Activated effector memory CD4-positive, alpha-beta T cell treated with Interleukin-2 at 50 U/mL for 16 hours (primary cell): ENCODE measurements at places on chromosomes 11 and 22.

GRCh38 chr11:75527938-75528735, 2.4 kb upstream of the GDPD5 start:
- DNase-seq: no peak

- DNase-seq: no peak
Measured at GRCh38 chr22:20019661-20020532, 1.0 kb upstream of the TANGO2 start.

DNA sequence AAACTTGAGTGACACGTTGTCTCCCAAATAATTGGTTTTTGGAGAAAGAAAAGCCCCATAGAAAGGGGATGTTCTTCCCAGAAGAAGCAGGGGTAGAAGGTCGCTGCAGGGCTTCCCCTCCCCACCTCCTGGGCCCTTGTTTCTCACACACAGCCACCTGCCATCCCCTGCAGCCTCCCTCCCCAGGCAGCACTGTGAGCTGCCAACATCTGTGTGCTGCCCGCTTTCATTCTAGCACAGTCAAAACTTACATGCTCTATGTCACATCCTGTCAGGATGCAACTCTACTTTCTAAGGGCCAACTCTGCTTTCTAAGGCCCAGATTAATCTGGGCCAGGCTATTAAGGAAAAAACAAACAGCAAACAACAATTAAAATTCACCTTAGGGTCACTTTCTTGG, 309.4 kb upstream of the ZC3H12C start:
- DNase-seq: no peak

GRCh38 chr22:50015451-50016307, 3.1 kb upstream of the IL17REL start:
- no peak for DNase-seq

DNA sequence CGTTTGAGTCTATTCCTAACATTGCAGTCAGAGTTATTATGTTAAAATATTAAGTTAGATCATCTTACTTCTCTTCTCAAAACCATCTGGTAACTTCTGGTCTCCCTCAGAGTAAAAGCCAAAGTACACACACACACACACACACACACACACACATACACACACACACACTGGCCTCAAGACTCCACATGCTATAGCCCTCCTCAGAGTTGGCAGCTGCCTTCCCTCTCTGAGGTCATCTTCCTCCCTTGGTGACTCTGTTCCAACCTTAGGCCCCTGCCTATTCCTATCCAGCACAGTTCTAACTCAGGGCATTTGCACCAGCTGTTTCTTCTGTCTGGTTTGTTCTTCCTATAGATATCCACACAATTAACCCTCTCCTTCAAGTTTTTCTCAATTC, 272.0 kb upstream of the SESN3 start:
- no peak for DNase-seq

GRCh38 chr11:95895815-95896214, 28.1 kb downstream of the MTMR2 start:
- DNase-seq: no peak

DNA sequence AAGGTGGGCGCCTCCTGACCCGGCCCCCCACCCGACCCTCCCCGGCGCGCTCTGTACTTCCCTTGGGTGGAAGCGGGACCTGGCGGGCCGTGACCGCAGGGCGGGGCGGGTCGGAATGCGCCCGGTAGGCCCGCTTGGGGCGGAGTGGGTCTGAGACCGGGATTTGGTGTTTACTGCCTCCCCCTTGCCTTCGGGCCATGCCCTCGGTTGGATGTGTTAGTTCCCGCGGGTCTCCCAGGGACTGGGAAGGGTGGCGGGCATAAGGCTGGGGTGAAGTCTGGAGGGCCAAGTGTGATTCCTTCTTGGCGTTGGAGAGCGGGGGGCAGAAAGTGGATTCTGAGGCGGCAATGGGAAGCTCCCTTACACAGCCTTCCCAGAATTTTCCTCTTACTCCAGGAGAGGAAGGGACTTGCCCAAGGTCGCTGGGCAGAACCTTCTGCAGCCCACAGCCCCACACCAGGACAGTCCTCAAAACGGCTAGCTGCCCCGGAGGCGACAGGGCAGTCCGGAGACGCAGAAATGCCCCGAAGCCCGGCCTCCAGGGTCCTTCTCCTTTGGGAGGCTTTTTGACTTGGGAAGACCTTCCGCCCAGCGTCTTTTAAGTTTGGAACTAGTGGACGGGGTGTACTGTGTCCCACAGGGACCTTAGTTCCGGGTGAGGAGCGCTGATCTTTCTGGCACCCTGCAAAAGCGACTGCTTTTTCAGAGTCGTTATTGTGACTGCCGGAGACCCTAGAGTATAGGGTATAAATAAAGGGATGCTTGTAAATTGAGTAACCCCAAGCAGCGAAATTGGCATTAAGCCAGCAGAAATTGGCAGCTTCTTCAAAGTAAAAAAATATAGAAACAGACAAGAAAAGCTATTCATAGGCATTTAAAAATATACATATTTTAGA, 647 bp downstream of the SWAP70 start:
- no peak for DNase-seq

DNA sequence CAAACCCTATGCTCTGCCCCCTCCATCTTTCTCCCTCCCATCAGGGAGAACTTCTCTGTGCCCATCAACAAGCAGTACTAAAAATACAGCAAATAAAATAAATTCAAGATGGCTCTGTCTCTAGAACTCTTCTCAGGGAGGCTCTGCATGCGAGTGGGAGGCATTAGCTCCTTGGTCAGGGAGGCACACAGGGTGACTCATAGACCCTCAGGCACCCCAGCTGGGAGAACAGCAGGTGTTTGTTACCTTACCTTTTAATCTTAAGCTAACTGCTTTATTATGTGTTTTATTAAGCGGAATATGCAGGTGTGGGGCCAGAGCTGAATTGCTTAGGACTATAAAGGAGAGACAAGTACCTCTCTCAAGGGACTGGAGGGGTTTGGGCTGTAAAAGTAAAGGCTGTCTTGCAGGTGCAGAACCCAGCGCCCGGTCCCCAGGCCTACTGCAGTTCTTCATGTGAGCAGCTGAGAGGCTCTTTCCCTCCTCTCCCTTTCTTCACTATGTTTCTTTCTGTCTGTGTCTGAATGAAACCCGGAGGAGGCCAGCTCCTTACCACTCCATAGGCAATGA, 20.8 kb downstream of the CSNK2A3 start:
- no peak for DNase-seq
